ENCODE measurements at places on chromosomes 16 and 17.
A peak's percentile ranks its signal among the peaks of the same experiment; 100 is the strongest.

DNA sequence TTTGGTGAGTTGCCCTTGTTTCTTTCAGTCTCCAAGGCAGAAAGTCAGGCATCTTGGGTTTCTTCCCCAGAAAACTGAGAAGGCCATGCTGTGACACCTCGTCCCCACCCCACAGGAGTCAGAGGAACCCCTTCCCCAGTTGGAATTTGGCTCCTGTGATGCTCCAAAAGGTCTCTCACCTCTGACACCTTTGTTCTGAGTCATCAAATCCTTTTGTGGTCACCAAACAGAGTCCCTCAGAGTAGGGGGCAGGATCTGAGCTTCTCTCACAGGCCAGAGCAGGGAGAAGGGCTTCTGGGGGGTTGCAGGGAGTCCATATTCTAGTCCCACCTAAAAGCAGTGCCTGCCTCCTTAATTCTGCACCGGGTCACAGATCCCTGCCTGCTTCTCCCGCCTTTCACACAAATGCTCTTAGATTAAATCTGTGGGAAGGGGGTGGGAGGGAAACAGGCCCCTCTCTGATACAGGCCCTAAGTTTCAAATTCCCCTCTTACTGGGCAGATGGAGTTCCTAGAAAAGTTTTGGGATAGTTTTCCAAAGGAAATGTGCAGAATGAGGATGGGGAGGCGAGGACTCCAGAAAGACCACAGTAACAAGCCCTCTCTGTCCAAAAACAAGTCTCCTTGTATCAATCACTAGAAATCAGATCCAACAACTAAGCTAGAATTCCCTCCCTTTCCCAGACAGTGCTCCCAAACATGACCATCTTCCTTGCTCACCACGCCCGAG is 1.3 kb downstream of the PHOSPHO1 start:
- DNase-seq = no peak

DNA sequence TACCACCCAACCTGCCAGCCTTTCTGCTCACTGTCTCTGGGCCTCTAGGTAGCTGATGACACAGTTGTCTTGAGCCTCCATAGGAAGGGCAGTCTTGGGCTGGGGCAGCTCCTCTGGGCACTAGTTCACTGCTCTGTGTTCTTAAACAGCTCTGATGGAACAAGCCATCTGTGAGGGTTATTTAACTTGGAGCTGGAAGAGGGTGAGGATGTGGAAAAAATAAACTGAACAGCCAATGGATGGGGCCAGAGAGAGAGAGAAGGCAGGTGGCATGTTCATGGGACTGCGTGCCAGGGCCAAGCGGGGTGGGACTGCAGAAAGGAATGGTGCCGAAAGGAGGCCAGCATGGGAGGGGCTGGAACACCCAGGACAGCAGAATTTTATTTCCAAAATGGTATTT is 52.6 kb downstream of the HIC1 start:
- peak; percentile 45 for DNase-seq

GRCh38 chr17:16925461-16926060 is 46.4 kb downstream of the TNFRSF13B start:
- DNase-seq = no peak

DNA sequence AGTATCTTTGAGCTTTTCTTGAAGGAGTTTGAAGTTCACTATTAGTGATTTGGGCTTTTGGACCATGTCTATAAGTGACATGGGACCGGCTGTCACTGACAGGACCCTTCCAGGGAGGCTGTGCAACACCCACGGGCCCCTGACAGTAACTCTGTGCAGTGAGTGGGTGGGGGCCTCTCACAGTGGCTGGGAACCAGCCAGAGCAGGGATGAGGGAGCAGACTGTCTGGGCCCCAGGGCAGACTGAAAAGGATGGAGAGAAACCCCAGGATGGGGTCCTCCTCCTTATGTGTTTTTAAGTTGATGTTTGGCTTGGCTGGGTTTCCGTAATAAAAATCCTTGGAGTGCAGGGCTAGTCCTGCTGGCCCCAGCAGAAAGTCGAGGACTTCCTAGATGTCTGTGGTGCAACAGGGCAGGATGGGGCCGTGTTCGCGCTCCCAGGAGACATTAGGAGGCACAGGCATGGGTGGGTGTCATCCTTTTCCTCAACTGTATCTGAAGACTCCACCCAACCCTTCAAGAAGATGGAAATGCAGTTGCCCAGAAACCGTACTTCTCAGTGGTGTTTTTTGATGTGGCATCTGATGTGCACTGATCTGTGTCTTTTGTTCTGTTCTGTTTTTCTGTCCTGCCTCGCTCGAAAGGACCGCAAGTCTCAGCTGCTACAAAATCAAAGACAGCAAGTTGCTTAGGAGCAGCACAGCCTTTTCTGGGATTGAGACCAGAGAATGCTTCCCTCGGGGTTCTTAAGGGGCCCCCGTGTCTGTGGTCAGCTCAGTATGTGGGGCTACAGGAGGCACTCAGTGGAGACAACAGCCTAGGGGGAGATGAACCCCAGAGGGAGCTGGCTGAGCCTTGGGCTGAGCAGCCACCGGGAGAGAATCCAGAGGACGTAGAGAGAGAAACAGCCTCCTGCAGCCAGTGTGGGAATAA is 24.2 kb downstream of the PLD6 start:
- DNase-seq = no peak

DNA sequence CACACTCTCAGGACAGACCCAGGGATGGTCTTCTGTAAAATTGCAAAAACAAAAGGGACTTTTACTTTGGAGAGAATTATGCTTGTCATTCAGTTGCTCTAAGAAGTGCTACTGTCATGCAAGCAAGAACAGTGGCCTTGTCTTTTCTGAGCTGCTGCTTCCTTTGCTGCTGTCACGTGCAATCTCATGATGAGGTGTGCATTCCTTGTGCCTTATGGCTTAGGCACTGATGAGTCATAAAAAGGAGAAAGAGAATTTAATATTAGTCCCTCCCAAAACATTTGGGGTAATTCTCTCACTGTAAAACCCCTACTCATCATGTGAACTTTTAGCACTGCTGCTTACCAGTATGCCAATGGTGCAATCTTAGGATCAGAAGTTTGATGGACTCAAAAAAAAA is 2051.3 kb downstream of the TP53TG3F start:
- peak; percentile 41 for DNase-seq

DNA sequence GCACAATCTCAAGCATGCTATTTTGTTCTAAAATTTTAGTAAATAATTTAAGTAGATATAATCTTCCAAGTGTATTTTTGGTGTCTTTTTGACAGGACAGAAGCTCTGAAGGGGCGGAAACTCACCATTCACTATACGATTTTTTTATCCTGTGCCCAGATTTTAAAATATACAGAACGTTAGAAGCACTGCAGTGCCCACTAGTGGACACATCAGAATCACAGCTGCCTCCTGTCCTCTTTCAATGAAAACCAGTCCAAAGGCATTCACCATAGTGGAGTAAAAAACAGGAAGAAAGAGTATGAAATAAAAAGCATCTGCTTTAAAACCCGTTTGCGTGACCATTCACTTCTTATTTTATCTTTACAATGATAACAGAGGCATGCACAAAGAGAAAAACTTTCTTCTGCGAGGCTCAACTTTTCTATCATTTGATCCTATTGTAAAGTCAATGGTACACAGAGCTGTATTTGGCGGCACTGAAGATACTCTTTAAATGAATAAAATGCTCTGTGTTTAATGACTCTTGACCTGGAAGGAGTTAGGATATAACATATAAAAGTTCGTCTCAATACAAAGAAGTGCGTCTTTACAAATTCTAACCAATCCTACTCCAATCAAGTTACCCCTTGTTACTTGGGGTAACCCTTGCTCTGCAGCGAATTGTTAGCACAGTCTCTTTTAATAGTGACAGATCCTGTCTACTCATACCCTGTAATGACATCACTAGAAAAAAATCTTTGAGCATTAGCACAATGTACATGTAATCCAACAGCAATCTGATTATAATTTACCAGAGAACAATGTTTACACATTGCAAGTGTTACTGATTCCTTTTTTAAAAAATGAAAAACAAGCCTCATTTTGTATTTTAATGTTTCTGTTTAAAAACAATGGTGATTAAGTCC is 339.8 kb upstream of the PSMD7 start:
- peak; percentile 79 for DNase-seq

DNA sequence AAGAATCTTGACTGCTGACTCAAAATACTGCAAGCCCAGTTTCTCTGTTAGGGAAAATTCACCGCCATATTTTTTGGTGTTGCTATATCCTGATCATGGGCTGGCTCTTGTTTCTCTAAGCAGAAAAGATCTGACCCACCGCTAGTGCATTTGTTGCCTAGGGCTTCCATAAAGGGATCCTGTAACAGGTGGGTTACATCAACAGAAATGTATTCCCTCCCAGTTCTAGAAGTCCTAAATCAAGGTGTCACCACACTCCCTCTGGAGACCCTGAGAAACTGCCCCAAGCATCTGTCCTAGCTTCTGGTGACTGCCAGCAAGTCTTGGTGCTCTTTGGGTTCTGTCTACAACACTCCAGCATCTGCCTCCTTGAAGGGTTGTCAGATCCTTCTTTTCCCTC is 99.7 kb downstream of the MAF start:
- DNase-seq = no peak

- no peak for DNase-seq
Observed at GRCh38 chr16:53773881-53774280, 69.9 kb downstream of the FTO start.
